CD4-positive, alpha-beta T cell treated with Interleukin-2 at 100 ng/mL for 4 hours (primary cell): ENCODE measurements at places on chromosomes 1 and 21.

- DNase-seq = no peak
Observed at GRCh38 chr21:34924771-34925419, 124.2 kb downstream of the RUNX1 start.

- no peak for DNase-seq
Observed at GRCh38 chr1:70554341-70554740, 143.3 kb downstream of the CTH start.

- peak; percentile 24 for DNase-seq
Observed at GRCh38 chr21:46639489-46640386, 4.3 kb downstream of the PRMT2 start.

GRCh38 chr1:236747311-236747985, 47.6 kb upstream of the MTR start:
- no peak for DNase-seq

DNA sequence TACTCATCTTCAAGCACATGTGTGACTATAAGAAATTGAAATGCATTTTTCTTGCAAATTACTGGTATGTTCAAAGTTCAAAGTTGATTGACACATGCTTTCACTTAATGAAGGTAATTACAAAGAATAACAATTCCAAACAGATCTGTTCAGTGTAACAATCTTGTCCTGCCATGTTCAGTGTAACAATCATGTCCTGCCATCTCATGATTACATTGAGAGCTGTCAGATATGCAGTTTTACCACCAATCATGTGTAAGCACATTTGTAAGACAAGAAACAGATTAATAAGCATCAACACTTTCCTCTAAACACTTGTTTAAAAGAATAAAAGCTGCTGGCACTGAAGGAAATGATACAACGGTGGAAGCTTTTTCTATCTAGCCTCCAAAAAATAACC, 80.3 kb upstream of the ZNF281 start:
- no peak for DNase-seq

GRCh38 chr1:39080831-39081270, 54.7 kb downstream of the NDUFS5 start:
- no peak for DNase-seq

- no peak for DNase-seq
Observed at GRCh38 chr1:192973988-192974387, 85.2 kb downstream of the UCHL5 start.
